ENCODE measurements at places on chromosomes 11 and 22.

- no peak for DNase-seq
These were observed 2.0 kb downstream of the IFT27 start for GRCh38 chr22:36773935-36774334.

DNA sequence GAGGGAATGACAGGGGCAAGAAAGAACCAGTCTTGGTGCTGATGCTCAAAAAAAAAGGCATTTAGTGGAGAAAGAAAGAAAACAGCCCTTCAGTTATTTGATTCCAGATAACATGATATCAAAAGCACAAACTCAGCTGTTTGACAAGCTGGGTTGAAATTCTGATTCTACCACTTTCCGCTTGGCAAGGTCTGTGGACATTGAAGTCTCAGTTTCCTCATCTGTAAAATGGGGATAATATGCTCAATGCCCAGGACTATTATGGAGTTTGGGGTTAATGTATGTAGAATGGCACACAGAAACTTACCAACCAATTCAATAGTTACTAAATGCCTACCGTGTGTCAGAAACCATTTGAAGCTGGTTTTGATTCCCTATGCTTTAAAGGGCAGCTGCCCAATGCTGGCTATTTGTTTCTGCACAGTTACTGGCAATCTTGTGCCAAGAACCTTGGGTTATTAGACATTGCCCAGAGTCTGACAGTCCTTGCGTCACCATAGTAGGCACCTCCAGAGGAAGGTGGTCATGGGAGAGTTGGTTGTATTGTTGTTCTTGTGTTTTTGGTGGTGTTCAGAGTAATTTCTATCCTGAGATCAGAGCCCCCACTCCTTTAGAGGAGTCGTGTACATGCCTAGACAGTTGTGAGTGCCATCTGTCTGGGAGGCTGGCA lies 19.5 kb downstream of the ELF5 start:
- no peak for DNase-seq

- DNase-seq: no peak
These were observed 11.7 kb downstream of the MSANTD2 start for GRCh38 chr11:124788521-124788920.

- DNase-seq: no peak
These were observed 24.7 kb upstream of the AKIP1 start for GRCh38 chr11:8886322-8886721.

DNA sequence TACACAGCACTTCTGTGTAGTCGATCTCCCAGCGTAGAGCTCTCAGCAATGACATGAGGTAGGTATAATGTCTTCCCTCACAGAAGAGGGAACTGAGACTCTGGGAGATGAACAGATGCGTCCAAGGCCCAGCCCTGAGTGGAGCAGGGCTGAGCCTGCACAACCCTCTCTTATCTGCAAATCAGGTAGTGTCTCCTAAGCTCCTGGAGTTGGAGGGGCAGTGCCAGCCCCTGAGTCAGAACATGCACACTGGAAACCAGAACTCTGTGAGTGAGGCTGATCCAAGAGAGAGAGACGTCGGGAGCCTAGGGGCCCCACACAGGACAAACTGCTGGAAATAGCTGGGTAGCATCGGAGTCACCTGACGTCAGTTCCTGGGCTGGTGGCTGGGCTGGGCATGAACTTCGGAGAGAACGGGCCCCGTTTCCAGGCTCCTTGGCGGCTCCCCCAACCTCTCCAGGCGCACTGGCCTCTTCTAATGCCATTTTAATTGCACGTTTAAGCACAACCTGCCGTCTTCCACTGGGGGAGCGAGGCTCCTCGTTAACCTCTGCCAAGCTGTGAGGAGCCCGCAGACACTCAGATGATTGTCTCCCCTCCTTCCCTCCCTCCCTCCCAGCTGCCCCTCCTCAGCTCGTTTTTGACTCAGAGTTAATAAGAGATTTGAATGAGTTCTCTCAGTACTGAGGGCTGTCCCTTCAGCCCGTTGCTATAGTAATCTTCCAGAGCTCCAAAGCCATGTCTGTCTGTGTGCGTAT lies 191.2 kb upstream of the TBCEL start:
- DNase-seq: no peak

DNA sequence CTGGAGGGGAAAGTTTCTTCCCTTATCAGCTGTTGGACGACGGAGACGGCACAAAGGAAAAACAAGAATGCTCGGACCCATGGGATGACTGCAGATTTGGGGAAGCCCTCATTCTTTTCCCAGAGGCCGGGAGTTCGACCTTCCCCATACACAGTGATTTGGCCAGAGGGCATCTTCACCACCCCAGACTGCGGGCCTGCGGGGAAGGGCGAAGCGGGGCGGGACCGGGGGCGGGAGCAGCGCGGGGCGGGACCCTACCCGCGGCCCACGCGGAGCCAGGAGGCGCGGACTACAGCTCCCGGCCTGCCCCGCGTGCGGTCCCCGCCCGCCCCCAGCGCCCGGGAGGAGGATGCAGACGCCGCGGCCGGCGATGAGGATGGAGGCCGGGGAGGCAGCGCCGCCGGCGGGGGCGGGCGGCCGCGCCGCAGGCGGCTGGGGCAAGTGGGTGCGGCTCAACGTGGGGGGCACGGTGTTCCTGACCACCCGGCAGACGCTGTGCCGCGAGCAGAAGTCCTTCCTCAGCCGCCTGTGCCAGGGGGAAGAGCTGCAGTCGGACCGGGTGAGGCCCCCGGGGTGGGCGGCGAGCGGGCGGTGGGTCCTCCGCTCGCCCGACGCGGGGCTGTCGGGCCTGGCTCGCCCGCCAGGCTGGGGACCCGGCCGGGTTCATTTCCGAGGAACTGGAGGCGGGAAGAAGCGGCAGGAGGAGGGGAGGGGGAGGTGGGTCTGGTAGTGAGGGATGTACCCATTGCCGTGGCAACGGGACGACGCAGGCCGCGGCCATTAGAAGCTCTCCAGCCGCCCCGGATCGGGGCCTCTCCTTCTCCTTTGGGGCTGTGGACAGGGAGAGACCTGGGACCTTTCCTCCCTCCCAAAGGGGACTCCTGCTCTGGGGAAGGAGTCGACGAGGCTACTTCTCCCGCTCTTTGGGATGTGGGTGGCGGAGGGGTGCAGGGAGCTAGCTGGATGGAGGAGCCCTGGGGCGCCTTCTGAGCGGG lies at the start of gene KCTD17:
Gene KCTD17, plus strand, starts transcription at position 352 of the 995 bp plus-strand sequence. Its CDS starts 19 bp downstream, at position 371.
- peak; percentile 76 for DNase-seq

GRCh38 chr11:26551186-26551801 lies 20.8 kb downstream of the MUC15 start:
- no peak for DNase-seq

DNA sequence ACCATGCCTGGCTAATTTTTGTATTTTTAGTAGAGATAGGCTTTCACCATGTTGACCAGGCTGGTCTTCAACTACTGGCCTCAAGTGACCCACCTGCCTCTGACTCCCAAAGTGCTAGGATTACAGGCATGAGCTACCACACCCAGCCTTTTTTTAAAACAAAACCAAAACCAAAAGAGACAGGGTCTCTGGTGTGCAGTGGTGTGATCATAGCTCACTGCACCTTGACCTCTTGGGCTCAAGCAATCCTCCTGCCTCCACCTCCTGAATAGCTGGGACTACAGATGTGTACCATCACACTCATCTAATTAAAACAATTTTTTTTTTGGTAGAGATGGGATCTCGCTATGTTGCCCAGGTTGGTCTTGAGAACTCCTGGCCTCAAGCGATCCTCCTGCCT lies 77.7 kb downstream of the PTPRJ start:
- DNase-seq: no peak

DNA sequence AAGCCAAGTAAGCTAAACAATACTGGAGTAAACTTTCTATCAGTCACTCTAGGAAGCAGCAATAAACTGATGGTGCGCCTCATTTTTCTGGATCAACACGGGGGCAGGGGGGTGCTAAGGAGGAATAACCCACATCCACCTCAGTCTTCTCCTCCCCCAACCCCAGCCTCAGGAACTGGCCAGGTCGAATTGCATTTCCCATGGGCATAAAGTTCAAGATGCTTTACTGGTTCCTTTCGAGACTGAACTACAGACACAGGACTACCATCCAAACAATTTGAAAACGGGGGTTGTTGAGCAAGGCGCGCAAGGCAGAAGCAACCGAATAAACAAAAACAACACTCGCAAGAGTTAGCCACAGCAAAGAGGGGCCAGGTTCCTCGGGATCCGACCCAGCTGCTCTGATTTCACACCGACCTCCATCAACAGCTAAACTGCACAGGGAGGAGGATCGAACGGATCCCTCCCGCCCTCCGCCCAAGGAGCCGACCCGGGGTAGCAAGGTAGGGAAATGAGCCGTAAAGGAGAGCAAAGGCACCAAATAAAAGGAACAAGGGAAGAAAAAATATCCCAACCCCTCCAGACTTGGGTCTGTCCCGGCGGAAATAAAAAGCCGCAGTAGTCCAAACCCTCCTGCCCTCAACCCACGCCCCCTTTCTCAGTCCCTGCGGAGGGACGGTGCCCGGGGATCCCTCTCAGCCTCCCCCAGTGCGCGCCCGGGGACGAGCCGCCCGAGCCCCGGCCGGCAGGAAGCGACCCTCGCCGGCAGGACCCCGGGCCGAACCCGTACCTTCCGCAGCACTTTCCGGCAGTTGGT lies 801 bp downstream of the SESN3 start:
- DNase-seq: peak; percentile 29

GRCh38 chr11:43943372-43943930 lies 1.0 kb downstream of the C11orf96 start:
- no peak for DNase-seq

DNA sequence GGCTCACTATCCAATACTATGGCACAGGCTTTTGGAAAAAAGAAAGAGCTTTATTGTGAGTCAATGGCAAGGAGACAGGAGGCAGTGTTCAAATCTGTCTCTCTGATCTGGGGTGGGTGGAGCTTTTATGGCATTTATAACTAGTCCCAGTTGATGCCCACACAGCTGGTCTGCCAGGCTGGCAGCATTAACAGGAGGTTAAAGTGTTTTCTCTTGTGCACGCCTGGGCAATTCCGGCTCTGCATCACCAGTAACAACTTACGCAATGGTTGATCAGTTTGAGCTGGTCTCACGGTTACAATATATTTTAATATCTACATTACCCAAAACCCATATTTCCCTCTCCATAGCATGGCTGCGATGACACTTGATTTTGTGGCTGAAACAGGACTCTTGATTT lies 15.1 kb upstream of the SMIM38 start:
- no peak for DNase-seq

DNA sequence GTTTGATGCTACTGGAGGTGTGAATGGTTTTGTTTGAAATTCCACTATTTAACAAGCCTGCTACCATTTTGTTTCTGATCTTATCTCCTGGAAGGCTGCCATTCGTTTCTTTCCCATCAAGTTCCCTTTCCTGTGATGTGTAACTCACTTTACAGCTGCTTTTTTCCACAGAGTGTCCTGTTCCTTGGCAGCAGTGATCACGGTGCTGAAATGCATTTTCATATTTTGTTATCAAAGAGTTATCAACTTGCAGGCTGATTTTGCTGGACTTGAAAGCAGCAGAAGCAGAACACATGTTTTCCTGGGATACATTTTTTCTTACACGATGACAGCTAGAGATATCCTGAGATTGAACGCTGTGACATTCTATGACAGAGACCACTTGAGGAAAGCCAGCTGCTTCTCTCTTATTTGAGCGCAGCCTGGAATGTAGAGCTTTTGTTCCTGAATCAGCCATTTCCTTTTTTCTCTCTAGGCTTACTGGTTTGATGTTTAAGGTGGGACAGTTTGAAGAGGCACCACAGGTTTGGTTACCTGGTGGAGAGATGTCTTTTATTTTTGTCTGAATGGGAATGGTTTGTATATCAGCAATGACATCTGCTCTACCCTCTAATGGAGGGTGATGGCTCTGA lies 34.7 kb downstream of the PRR14L start:
- no peak for DNase-seq

DNA sequence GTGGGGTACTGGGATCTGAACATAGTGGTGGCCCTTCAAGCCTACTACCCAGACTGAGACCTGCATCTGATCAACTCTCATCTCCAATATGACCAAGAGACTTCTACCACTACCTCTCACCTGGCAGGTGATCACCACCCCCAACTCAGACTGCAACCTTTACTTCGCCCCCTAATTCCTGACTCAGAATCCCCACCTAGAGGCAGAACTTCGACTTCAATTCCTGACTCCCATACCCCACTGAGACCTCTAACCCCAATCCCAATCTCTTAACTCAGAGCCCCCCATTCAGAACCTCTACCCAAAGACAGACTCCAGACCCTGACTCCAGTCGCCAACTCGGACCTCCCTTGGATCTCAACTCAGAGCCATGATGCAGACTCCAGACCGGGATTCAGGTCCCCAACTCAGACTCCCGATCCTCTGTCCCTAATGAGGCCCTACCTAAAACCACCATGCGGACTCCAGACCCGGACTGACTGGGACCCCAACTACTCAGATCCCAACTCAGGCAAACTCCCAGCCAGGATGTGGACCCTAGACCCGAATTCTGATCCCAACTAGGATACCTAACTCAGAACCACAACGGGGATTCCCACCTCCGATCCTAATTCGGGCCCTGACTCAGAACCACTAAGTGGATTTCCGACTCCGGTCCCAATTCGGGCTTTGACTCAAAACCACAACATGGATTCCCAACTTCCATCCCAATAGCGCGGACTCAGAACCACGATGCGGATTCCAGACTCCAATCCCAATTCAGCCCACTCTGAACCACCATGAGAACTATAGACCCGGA lies 1.2 kb downstream of the KCNQ1OT1 start:
- no peak for DNase-seq

DNA sequence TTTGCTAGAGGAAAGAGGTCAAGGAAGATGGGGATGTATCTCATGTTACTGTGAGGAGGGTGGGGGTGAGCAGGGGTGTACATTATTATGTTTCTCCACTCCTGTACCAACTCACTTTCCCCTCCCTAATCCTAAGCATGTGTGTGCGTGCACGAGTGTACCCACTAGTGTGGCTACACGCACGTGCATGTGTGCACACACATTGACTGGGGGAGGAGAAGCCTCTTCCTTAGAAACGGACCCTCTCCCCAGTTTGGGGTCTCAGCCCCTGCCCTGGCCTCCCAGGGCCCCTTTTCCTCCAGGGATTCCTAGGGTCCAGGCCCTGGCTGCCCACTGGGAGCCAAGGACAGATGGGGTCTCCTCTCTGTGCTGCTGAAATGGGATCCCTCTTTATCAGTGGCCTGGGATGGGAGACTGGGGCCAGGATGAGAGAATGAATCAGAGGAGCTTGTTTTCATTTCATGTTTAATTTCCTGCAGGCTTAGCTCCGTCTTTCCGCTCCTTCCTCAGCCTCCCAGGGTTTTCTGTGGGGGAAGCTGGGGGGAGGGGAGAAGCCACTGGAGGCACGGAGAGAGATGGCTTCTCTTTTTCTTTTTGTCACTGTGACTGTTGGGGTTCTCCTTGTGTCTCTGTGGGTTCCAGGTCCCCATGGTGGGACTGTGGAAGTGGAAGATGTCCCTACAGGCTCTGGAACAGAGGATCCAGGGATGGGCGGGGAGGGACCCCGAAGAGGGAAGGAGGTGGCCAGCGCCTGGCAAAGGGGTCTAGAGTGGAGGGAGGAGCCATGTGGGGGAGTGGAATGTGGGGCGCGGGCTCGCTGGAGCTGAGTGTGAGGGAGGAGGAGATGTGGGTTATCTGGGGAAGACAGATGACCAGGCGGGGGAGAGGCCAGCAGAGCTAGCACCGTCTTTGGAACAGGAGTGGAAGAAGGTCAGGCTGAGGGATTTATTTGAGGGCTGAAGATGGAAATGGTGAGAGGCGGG lies 40.3 kb downstream of the ALX4 start:
- DNase-seq: no peak
